ENCODE measurements at places on chromosomes 4 and X. TPM values are rescaled to one million over a fixed set of nuclear protein-coding genes. Genes with fewer than 3 reads are reported as not detected.

DNA sequence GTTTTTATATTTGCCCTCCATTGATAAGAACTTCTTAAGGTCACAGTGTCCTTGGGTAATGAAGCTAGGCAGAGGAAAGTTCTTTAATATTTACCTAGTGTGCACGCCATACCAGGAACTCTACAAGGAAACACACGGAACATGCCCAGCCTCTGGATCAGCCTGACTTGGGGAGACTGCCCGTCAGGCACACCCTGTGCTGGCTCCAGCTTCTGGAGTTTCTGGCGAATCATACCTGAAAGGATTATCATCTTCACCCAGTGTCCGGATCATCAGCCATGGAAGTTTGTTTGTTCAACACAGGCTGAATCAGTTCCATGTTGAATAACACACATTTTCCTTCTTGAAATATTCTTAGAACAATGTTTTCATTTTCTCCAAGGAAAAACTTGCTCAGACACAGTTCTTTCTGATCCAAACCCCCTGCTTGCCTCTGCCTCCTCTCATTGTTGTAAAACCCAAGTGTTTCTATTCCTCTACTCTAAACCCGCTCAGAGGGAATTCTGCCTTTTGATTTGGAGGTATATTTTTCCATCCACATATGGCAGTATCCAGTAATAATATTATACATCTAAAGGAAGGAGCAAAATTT lies 176.7 kb downstream of the SHROOM3 start:
- H3K4me1 ChIP-seq: peaks cover 54% of the 10 kb centered on the region
- no peaks in the 10 kb centered on the region for H3K27me3 ChIP-seq
- H3K27ac ChIP-seq: peak overlapping the region; percentile 30
- H3K36me3 ChIP-seq: no peaks in the 10 kb centered on the region
- no peak for DNase-seq
- H3K4me3 ChIP-seq: no peak overlapping the region

GRCh38 chr4:110795971-110796370 lies 173.1 kb upstream of the PITX2 start:
- no peak for DNase-seq
- H3K27ac ChIP-seq: no peak overlapping the region
- H3K4me3 ChIP-seq: no peak overlapping the region
- no peaks in the 10 kb centered on the region for H3K36me3 ChIP-seq
- peaks cover 12% of the 10 kb centered on the region for H3K4me1 ChIP-seq

GRCh38 chr4:5797866-5798265 lies 86.9 kb downstream of the EVC start:
- no peaks in the 10 kb centered on the region for H3K27me3 ChIP-seq
- no peak overlapping the region for H3K4me3 ChIP-seq
- H3K36me3 ChIP-seq: peaks cover 19% of the 10 kb centered on the region
- no peaks in the 10 kb centered on the region for H3K4me1 ChIP-seq
- no peak for DNase-seq

Gene FGFBP2
- total RNA-seq: not detected

- H3K36me3 ChIP-seq: no peaks in the 10 kb centered on the region
- H3K27ac ChIP-seq: no peak overlapping the region
- H3K27me3 ChIP-seq: no peaks in the 10 kb centered on the region
- H3K4me3 ChIP-seq: no peak overlapping the region
Measured at GRCh38 chr4:174012886-174013259, 270.6 kb downstream of the FBXO8 start.

DNA sequence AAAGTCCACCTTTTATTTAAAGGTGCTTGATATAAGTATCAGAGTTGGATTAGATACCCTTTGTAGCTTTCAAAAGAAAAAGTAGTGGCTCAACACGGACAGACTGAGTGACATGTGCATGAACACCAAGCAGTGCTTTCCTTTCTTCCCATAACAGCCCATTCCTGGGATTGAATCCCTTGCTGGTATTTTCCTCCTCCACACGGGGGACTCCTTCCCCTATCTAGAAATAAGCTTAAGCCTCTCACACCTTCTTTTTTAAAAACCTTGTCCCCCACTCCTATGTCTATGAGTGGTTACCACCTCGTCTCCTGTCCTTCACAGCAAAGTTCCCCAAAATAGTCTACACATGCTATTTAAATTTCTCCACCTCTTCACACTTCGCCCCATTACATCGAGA lies 5.1 kb downstream of the AP1S2 start:
- no peak overlapping the region for H3K4me3 ChIP-seq
- peaks cover 19% of the 10 kb centered on the region for H3K36me3 ChIP-seq
- peak overlapping the region; percentile 2 for H3K27ac ChIP-seq
- H3K27me3 ChIP-seq: no peaks in the 10 kb centered on the region
- peaks cover 17% of the 10 kb centered on the region for H3K4me1 ChIP-seq

GRCh38 chrX:43655151-43656004 lies 721 bp upstream of the MAOA start:
- H3K4me3 ChIP-seq: peak overlapping the region; percentile 93
- no peaks in the 10 kb centered on the region for H3K4me1 ChIP-seq
- no peak for DNase-seq

Gene FAM47E
- 5.4 TPM for total RNA-seq

DNA sequence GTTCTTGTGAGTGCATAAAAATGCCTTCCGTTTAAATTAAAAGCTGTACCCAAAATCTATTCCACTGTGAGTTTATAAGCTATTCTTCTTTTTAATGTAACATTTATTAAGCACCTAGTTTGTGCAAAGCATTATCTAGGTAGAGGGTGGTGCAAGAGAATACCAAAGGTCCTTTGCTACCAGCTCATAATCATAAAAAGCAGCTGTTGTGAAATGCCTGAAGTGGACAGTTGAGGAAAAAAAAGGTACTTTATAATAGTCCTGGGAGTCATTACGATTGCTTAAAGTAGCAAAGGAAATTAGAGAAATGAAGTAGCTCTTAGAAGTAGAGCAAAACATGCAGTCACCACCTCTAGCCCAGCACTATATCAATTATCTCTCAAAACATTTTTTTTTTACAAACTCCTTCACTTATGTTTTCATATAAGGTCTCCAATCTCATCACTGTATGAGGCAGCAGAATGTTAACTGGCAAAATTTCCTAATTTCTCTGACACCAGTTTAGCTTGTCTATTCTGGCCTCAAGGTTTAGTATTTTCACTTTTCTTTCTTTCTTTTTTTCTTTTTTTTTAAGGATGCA lies 2.1 kb downstream of the MBNL3 start:
- H3K27me3 ChIP-seq: peaks cover 19% of the 10 kb centered on the region
- no peaks in the 10 kb centered on the region for H3K36me3 ChIP-seq
- peak overlapping the region; percentile 18 for H3K4me3 ChIP-seq
- no peak overlapping the region for H3K27ac ChIP-seq
- H3K4me1 ChIP-seq: peaks cover 69% of the 10 kb centered on the region

Gene CXorf58
- not detected for total RNA-seq

- H3K36me3 ChIP-seq: no peaks in the 10 kb centered on the region
- DNase-seq: no peak
- peaks cover 20% of the 10 kb centered on the region for H3K4me1 ChIP-seq
- H3K4me3 ChIP-seq: no peak overlapping the region
Measured at GRCh38 chr4:94570558-94570957, 118.8 kb downstream of the PDLIM5 start.

Gene HSFX1
- total RNA-seq: 1.00 TPM

- DNase-seq: no peak
- H3K27ac ChIP-seq: no peak overlapping the region
- no peak overlapping the region for H3K4me3 ChIP-seq
- no peaks in the 10 kb centered on the region for H3K27me3 ChIP-seq
- peaks cover 6% of the 10 kb centered on the region for H3K4me1 ChIP-seq
Measured at GRCh38 chr4:100895556-100896197, 377.9 kb upstream of the EMCN start.

Gene CT45A10
- total RNA-seq: not detected

Gene RNF128
- 14.8 TPM for total RNA-seq

DNA sequence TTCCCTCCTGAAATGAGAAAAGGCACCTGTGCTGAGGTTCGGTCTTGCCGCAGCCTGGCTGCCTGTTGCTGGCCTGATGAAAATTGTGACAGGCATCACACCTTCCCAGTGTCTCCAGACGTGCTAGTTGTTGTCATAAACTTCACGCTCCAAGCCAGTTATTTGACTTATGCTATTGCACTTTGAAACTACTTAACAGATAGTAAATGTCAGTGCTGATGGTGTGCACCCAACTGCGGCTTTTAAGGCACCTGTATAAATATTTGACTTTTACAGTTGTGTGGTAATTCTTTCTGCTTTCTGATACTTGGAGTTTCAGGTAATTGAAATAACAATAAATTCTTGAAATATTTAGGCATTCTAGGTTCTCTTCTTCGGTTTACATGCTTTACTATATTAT lies 1.8 kb downstream of the WWC2 start:
- peaks cover 19% of the 10 kb centered on the region for H3K4me1 ChIP-seq
- peak overlapping the region; percentile 81 for H3K27ac ChIP-seq
- H3K4me3 ChIP-seq: peak overlapping the region; percentile 88
- H3K27me3 ChIP-seq: peaks cover 18% of the 10 kb centered on the region

GRCh38 chrX:95885074-95885473 lies 799.6 kb upstream of the DIAPH2 start:
- no peaks in the 10 kb centered on the region for H3K27me3 ChIP-seq
- no peak for DNase-seq
- no peaks in the 10 kb centered on the region for H3K36me3 ChIP-seq

GRCh38 chr4:53961351-53961750 lies 103.1 kb downstream of the CHIC2 start:
- no peaks in the 10 kb centered on the region for H3K36me3 ChIP-seq
- no peak for DNase-seq
- H3K4me1 ChIP-seq: peaks cover 46% of the 10 kb centered on the region
- peaks cover 14% of the 10 kb centered on the region for H3K27me3 ChIP-seq

- H3K4me1 ChIP-seq: no peaks in the 10 kb centered on the region
- DNase-seq: no peak
- H3K4me3 ChIP-seq: no peak overlapping the region
- no peak overlapping the region for H3K27ac ChIP-seq
- H3K27me3 ChIP-seq: no peaks in the 10 kb centered on the region
Measured at GRCh38 chr4:145090380-145090779, 7.6 kb downstream of the ANAPC10 start.

DNA sequence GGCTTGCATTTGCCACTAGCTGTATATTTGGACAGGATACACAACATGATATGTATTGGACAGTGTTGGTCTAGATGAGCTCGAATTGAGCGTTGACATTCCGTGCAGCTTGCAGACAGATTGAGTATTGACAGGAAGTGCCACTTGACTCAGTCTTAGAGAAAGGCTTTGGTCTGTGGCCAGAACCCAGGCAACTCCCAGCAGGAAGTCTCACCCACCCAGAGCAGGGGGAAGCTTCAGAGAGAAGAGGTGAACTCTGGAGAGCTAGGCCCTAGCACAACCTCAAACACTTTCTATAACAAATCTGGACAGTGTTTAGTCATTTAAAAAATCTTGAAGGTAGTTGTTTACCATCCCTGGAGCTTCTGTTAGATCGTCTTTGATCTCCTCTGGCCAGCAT lies 280.5 kb downstream of the FBXW7 start:
- H3K27me3 ChIP-seq: peaks cover 3% of the 10 kb centered on the region
- peaks cover 14% of the 10 kb centered on the region for H3K4me1 ChIP-seq
- no peak overlapping the region for H3K27ac ChIP-seq
- no peak for DNase-seq
- H3K36me3 ChIP-seq: no peaks in the 10 kb centered on the region
